Iris pigment epithelial cell (primary cell): ENCODE measurements at places on chromosomes 4 and X.

- DNase-seq, result no peak
These were observed 116.2 kb downstream of the CBR4 start for GRCh38 chr4:168893807-168894206.

DNA sequence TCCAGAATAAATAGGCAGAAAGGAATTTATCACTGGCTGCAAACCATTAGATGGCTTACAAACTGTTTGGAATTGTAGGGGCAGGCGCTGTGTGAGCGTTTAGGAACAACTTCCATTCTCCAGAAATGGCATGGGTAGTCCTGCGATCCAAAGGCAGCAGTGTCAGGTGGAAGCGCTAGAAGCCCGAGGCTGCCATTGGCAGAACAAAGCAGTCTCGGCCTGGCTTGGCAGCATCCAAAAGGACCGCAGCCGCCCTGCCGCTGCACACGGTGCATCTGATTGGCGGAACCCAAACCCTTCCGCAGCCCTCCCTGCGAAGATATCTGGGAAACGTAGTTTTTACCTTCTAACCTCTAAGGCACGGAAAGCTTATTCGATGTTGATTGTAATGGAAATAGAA is 23.6 kb upstream of the YTHDC1 start:
- peak; percentile 79 for DNase-seq

DNA sequence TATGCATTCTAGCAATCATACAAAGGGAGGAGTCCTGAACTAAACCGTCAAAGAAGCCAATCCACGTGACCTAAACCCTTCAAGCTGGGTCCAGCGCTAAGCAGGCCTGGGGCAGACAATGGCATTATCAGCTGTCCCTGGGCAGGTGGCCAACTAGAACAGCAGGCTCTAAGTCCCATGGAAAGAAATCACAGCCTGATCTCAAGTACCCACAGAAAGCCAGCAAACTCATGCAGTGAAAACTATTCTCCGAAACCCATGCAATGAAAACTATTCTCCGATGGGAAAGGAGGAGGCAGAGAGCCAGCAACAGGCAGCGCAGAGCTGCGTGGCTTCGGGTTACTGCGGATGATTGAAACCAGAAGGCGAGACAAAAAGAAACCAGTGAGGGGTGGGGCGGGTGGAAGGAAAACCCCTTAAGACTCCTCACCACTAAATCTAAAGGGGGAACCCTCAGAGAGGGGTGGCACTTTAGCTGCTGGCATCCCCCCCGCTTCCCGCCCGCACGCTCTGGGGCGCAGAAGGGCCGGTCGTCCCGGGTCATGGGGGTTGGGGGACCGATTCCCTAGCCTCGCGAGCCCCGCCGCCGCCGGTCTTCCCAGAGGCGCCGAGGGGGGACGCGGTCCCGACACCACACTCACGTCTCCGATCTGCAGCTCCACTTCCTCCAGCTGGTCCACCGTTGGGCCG is 567 bp downstream of the C4orf46 start:
- peak; percentile 82 for DNase-seq

DNA sequence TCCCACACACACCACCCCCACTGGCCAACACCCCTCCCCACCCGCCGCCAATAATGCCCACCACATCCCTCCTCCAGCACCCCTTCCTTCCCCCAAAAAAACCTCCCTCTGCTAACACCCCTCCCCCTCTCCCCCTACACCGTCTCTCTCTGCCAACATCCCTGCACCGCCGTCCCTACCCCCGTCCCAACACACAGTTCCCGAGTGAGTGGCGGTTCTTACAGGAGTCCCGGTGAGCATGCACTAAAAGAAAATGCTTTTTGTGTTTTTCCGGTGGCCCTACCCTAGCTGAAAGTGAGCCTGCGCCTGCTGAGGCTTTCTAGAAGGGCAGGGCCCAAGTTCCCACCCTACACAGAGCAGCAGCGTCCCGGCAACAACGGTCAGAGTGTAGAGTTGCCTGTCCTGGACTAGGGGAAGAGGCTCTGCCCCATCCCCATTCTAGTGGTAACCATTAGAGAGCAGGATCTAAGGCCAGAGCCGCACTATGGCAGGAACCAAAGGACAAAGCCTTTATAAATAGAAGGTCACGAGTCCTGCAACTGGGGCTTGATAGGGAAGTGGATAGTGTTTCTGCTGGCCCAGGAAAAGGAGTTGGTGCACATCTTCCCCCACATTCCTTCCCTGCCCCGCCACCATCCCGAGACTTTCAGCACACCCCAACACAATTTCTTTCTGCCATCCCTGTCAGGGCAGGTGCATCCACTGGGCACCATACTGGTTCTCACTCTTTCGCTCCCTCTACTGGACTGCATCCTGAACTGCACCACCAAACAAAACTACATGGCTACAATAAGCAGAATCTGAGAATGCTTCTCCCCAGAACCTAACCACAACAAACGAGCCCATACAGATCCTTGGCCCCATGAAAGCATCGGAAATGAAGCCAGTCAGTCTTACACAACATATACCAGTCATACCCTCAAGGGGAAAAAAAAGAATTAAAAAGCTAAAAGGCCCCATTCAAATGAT is 78.1 kb upstream of the PAGE3 start:
- peak; percentile 3 for DNase-seq

GRCh38 chrX:42237956-42238355 is 314.6 kb upstream of the CASK start:
- DNase-seq, result peak; percentile 0

DNA sequence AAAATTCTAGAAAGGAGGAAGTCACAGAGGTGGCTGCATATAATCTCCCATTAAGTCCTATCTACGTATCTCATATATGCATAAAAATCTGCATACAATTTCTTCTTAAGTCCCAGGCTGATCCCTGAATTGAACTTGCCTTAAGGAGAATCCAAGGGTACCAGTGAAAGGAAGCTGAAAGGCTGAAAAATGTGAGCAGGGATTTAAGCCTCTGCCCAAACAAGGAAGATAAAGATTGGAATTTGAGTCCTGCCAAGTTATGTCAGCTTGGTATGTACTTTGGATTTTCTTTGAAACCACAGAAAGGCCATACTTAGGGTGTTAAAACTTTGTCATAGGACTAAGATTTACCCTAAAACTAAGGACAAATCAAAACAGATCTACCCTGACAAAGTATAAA is 26.5 kb upstream of the GEMIN8 start:
- DNase-seq, result peak; percentile 10

- DNase-seq, result peak; percentile 1
These were observed 257.7 kb downstream of the THOC2 start for GRCh38 chrX:123475068-123475724.

DNA sequence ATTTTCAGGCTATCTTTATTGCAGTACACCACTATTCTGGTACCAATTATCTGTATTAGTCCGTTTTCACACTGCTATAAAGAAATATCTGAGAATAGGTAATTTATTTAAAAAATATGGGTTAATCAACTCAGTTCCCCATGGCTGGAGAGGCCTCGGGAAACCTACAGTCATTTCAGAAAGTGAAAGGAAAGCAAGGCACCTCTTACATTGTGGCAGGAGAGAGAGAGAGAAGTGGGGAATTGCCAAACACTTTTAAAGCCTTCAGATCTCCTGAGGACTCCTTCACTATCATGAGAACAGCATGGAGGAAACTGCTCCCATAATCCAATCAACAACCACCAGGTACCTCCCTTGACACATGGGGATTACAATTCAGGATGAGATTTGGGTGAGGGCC is 54.7 kb downstream of the AMER1 start:
- DNase-seq, result no peak

- DNase-seq, result no peak
These were observed 35.2 kb upstream of the ZNF518B start for GRCh38 chr4:10492464-10492863.

DNA sequence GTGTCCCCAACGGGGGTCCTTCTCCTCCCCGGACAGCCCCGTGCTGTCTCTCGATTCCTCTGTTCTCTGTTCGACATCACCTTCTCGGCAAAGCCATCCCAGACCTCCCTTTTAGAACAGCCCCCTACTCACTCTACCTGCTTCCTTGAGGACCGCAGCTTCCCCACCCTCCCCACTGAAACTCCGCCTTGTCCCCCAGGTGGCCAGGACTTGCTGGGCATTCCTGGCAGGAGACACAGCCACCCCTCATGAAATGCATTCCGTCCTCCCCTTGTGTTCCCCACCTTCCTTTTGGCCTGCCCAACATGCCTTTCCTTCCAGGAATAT is 34.8 kb upstream of the GPR78 start:
- DNase-seq, result no peak

- peak; percentile 74 for DNase-seq
These were observed 66.6 kb downstream of the SNX25 start for GRCh38 chr4:185276036-185276435.

DNA sequence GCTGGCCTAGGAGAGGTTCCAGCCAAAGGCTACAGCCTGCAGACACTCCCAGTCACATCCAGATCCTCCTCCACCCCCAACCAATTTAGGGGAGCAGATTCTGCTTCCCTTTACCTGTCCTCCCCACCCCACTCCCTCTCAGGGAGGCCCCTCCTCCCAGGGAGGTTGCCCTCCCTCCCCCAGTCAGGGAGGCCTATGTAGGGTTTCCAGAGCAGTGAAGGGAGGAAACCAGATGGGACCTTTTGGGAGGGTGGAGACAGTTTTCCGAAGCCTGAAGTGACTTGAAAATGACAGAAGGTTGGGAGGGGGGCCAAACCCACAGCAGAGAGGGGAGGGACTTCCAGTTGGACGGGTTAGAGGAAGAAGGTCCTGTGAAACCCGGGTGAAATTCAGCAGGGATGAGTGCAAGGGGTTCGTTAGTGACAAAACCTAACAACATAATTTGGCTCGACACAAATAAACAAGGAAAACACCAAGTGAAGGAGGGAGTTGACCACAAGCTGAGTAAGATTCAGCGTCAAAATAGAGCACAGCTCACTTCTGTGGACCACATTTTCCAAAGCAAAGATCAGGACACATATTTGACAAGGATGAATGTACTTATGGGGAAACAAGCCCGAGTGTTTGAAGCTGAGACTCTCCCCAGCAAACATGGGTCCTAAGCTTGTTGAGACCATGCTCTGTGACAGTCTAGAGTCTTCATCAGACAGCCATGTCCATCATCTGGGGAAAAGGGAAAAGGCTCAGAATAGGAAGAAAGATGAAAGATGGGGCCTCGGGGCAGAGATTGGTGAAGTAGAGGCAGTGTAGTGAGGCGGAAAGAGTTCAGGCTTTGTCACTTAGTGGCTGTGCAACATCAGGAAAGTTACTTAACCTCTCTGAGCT is 46.4 kb downstream of the PRPS1 start:
- DNase-seq, result peak; percentile 73

- DNase-seq, result no peak
These were observed 204.8 kb downstream of the TRAM1L1 start for GRCh38 chr4:116880625-116881024.

DNA sequence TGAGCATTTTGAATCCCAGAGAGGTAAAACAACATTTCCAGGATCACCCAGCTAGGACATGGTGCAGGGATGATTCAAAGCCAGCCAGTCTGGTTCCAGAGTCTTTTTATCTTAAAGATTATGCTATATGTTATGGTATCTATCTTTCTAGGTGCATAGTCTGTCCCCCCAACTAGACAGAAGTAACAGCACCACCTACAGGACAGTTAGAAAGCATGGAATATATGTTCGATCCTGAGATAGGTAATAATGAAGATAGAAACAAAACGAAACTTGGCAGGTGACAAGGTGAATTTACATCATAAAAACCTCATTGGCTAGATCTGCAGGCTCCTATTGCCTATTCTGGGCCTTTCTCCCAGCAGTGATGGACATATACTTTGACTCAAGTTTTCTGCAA is 723.2 kb downstream of the SMARCA1 start:
- no peak for DNase-seq

DNA sequence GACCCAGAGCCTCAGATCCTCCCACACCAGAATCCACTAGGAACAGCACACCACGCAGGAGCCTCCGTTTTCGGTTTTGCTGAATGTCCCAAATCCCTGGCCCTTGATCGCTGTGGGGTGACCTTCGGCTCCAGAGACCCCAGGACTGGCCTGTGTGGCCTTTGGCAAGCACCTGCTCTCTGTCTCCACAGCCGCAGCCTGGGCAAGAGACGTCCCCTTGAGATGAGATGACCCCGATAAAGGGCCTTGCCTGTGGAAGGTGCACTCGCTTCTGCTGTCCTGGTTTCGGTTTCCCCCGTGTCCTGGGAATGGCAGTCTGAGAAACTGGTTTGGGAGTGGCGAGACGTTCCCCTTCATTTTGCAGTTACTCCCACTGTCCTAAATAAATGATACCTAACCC is 9.6 kb downstream of the PSAPL1 start:
- DNase-seq, result no peak

- DNase-seq, result peak; percentile 78
These were observed 25.8 kb downstream of the ZNF630 start for GRCh38 chrX:48045410-48046311.

GRCh38 chrX:105752338-105752956 is 69.9 kb upstream of the NRK start:
- no peak for DNase-seq

GRCh38 chr4:20444599-20445337 is 193.1 kb downstream of the SLIT2 start:
- peak; percentile 53 for DNase-seq

DNA sequence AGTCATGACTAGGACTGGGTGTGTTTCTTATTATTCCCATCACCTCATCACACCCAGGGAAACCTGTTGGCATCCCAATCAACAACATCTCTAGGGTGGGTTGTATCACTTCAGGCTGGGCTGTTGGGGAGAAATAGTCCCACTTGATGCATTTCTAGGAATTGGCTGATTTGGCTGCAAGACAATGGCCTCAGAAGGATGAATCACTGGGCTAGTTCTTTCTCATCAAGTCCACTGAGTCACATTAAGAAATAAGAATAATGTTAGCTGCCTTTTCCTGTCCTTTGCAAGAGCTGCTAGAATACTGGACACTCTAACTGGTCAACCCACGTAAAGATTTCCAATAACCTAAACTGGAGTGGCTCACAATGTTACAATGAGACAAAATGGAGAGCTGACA is 104.2 kb downstream of the CHRDL1 start:
- peak; percentile 1 for DNase-seq

DNA sequence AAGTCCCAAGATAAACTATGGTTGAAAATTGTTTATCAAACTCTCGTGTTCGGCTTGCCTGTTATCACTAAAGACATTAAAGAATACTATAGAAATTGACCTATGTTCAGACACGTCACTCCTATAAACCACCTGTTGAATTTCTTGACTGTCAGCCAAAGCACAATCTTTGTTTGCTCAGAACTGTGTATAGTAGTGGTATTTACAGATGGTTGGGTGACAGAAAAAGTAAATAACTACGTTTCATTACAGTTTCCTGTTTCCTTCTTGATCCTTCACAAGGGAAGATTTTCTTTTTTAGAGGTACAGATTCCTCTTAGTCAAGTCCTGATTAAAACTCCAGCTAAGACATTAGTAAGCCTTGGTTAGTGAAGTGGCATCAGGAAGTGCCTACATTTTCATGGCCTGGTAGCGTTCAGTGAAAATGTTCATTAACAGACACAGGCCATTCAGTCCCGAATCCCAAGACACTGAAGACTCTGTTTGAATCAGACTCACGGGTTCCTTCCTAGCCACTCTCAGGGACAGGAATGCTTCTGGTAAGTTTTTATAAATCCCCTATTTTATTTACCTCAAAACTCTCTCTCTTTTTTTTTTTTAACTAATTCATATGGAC is at the start of gene SMIM31:
Gene SMIM31, plus strand, starts transcription at position 259 of the 616 bp plus-strand sequence. CDS start 16,313 bp downstream, outside the sequence.
- no peak for DNase-seq

DNA sequence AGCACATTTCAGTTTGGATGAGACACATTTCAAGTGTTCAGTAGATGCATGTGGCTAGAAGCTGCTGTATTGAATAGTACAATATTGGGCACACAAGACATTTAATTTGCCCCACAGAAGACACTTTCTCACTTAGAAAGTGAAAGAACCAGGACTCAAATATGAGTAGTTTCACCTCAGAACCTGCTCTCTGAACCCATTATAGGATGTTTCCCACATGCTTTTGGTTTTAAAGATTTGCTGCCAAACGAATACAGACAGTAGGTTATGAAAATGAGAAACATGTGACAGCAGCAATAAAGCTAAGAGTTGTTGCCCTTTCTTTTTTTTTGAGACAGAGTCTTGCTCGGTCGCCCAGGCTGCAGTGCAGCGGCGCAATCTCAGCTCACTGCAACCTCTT is 32.3 kb downstream of the C4orf54 start:
- DNase-seq, result no peak
